ENCODE measurements at places on chromosomes 7 and 10.

GRCh38 chr7:112286250-112287086 is 80.0 kb downstream of the ZNF277 start:
- no peak for DNase-seq

DNA sequence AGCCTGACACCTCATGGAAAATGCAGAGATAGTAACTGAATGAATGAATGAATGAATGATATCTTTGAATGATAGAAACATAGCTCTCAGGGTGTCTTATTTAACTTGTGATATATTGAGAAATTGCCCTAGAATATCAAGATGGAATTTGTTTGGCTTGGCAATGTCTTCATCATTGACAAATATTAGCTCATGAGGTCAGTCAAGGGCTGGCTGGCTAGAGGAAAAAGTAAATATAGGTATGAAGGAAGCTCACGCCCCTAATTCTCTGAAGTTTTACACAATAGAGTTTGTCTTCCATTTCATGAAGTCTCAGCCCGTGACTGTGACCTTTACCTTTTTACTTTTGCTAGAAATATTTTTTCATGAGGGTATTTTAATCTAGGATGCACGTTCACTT is 305.2 kb downstream of the ADARB2 start:
- DNase-seq, result no peak

DNA sequence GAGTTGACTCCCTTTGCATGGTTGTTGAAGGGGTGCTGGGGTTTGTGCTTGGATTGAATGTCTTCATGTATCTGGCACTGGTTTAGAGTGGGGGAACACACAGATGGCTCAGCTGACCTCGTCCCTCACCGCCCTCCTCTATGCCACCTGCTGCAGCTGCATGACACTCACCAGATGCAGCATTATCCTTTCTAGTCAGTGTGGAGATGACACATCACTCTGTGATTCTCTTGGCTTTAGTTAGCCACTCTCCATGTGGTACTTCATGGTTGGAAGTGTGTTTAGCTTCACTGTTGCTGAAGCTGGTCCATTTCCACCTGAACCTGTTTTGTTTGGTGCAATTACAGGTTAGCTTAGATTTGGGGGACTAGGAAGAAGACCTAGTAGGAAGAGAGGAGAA is 56.3 kb upstream of the BMPER start:
- DNase-seq, result peak; percentile 55

DNA sequence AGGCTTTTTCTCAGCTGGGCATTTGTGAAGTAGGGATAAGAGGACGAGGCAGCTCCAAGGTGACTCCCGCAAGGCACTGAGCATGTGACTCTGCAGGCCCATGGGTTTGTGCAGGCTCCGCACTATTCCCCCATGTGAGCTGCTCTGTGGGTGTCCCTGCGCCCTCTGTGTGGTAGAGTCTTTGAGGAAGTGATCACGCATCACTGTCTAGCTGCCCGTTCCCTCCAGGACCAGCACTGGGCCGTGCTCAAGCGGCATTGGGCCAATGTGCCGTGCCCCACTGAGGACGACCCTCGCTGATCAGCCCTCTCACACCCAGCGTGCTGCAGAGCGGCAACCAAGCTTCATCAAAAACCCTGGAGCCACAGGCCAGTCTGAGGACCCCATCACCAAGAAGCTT is 7.5 kb downstream of the PRKAG2 start:
- no peak for DNase-seq

DNA sequence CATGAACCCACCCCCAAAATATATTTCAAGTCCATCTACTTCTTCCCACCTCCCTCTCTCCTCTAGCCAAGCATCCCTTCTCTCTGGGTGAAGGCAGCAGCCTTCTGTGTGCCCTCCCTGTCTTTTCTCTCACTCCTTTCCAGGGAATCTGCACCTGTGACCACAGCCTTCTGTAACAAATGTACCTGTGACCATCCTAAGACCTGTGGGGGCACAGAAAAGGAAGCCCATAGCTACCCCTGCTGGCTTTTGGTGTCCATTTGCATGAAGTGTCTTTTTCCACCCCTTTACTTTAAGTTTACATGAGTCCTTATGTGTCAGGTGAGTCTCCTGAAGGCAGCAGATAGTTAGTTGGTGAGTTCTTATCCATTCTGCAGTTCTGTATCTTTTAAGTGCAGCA is 2.0 kb upstream of the TBXAS1 start:
- DNase-seq, result no peak

DNA sequence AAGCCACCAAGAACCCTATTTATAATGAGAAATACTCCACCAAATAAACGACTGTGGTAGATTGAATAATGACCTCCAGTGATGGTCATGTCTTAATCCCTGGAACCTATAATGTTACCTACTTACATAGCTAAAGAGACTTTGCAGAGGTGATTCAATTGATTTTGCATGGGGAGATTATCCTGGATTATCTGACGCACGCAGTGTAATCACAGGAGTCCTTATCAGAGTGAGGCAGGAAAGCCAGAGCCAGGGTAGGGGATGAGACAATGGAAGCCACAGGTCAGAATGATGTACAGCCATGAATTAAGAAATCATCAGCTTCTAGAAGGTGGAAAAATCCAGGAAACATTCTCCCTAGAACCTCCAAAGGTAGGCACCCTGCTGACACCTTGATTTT is 286.4 kb upstream of the SP4 start:
- DNase-seq, result no peak

DNA sequence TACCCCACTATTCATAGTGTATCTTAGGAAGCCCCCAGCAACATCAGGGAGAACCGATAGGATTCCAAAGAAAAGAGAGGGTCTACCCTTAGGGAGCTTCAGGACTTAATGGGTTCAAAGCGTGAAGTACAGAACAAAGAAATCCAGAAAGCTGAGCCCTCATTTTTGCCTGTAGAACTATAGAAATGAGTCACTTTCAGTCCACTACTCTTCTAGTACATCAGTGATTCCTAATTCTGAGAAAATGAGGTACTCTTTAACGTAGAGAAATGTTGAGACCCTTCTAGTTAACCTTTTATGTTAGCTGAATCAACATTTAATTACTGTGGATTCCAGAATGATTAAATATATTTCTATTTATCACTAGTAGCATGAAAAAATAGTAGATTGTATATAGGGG is 1.8 kb downstream of the TDRD1 start:
- no peak for DNase-seq

GRCh38 chr7:111672901-111673300 is 110.6 kb upstream of the IMMP2L start:
- no peak for DNase-seq

DNA sequence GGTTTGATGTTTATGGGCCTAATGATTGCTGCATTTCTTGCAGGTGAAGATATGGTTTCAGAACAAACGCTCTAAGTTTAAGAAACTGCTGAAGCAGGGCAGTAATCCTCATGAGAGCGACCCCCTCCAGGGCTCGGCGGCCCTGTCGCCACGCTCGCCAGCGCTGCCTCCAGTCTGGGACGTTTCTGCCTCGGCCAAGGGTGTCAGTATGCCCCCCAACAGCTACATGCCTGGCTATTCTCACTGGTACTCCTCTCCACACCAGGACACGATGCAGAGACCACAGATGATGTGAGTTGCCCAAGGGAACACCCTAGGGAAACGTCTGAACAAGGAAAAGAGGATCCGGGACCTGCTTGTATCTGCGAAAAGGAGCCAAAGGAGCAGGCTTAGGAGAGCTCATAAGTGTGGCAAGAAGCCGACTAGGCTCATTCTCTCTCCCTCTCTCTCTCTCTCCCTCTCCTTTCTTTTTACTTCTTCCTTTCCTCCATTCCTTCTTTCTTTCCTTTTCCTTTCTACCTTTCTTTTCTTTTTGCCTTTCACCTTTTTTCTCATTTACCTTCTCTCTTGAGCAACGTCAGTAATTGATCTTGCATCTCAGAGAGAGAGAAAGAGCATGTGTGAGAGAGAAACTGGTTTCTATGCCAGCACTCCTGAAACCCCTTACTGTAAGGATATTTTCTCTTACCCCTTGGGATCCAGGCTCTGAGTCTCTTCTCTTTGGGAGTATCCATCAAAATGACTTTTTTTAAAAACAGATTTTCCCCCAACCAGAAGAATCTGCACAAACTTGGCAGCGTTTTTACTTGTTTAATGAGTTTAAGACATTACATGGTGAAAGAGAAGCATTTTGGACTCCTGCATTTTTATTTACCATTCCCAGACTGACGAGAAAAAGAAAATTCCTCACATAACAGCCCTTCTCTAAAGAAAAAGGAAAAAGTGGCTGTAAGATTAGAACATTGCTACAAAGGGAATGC is 4.7 kb downstream of the DLX6 start:
- DNase-seq, result no peak

DNA sequence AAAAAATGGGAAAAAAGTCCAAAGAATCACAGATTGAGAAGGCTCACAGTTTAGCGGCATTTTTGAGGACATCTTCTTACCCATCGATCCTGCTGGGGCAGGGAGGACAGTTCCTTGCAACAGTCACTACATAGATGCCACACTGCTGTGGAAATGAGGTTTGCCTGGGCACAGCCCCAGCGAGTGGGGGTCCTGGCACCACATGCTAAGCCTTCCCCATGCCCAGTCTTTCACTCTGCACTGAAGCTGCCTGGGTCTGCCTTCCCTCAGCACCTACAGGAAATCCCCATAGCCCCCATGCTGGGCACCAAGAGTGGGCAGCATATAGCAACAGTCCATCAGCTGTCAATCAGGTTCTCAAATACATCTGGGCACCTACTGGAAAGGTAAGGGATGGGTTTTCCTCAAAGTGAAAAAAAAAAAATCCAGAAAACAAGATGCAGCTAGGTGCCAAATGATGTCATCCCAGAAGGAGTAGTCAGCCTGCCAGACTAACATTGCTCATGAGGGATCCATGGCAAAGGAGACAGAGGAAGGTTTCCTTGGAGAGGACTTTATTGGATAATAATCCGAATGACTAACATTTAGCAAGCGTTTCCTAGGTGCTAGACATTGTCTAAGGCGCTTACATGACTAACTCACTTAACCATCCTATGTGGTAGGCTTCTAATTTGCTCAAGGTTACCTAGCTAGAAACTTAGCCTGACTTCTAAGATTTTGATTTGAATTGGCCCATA is 125.7 kb upstream of the CXCL12 start:
- peak; percentile 91 for DNase-seq

GRCh38 chr7:30252885-30253795 is 31.3 kb upstream of the ZNRF2 start:
- peak; percentile 37 for DNase-seq

- no peak for DNase-seq
Observed at GRCh38 chr10:62077330-62078015, 176.0 kb downstream of the ARID5B start.

- no peak for DNase-seq
Observed at GRCh38 chr7:37394158-37394557, 54.5 kb downstream of the ELMO1 start.

Data from astrocyte (in vitro differentiated cells and primary cell).